ENCODE measurements at places on chromosomes 1 and 21.

DNA sequence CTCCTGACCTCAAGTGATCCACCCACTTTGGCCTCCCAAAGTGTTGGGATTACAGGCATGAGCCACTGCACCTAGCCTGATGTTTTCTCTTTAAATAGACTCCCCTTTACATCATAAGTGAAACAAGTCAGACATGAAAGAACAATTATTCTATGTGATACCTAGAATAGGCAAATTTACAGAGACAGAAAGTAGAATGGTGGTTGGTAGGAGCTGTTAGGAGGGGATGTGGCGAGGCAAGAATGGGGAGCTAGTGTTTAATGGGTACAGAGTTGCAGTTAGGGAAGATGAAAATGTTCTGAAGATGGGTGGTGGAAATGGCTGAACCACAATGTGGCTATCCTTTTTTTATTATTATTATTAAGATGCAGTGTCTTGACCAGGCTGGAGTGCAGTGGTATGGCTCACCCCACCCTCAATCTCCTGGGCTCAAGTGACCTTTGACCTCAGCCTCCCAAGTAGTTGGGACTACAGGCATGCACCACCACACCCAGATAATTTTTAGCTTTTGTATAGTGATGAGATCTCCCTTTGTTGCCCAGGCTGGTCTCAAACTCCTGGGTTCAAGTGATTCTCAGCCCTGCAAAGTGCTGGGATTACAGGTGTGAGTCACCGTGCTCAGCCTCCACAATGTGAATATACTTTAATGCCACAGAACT is 28.4 kb downstream of the ELF3 start:
- no peak for DNase-seq

GRCh38 chr1:101247404-101248287 is 10.8 kb downstream of the S1PR1 start:
- no peak for DNase-seq

DNA sequence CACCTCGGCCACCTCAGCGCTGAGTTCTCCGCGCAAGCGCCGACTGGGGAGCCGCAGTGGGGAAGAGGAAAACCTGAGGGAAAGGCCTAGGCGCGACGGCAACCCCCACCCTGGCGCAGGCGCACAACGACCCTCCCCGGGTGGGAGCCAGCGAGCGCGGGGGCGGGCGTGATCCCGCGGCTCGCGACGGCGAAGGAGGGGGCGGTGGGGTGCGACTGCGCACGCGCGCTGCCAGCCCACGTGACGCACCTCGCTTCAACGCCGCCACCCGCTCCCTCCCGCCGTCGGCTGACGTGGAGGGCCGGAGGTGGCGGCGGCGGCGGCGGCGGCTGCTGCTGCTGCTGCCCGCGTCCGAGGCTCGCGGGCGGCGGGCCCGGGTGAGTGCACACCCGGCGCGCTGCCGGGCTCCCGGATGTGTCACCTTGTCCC is at the start of the genes PIGP and TTC3:
Gene PIGP, minus strand, starts transcription at position 84 of the 429 bp plus-strand sequence. CDS start 556 bp downstream, outside the sequence.
Gene TTC3, plus strand, starts transcription at position 267 of the 429 bp plus-strand sequence. CDS start 14,004 bp downstream, outside the sequence.
- DNase-seq: peak; percentile 96

DNA sequence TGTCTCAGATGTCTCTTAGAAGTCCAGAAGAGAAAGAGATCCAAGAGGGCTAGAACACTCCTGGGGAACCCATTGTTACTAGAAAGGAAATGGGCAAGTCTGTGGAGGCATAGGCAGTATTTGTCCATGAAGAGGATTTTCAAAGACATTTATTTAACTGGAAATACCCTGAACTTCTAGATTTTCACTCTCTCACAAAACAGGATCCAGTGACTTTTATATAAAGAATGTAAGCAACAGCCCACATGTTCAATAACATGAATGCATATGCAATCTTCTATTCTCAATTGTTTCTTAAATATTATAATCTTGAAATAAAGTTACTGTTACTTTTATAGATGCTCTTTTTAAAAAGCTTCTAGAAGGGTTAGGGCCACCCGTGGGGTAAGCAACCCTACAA is 53.4 kb downstream of the TBX15 start:
- no peak for DNase-seq

- DNase-seq: no peak
These were observed 482.5 kb downstream of the RWDD3 start for GRCh38 chr1:95716550-95716949.

- peak; percentile 93 for DNase-seq
These were observed 30.6 kb upstream of the CTPS1 start for GRCh38 chr1:40948741-40949443.

- DNase-seq: no peak
These were observed 189.1 kb downstream of the CLIC6 start for GRCh38 chr21:34857874-34858273.

DNA sequence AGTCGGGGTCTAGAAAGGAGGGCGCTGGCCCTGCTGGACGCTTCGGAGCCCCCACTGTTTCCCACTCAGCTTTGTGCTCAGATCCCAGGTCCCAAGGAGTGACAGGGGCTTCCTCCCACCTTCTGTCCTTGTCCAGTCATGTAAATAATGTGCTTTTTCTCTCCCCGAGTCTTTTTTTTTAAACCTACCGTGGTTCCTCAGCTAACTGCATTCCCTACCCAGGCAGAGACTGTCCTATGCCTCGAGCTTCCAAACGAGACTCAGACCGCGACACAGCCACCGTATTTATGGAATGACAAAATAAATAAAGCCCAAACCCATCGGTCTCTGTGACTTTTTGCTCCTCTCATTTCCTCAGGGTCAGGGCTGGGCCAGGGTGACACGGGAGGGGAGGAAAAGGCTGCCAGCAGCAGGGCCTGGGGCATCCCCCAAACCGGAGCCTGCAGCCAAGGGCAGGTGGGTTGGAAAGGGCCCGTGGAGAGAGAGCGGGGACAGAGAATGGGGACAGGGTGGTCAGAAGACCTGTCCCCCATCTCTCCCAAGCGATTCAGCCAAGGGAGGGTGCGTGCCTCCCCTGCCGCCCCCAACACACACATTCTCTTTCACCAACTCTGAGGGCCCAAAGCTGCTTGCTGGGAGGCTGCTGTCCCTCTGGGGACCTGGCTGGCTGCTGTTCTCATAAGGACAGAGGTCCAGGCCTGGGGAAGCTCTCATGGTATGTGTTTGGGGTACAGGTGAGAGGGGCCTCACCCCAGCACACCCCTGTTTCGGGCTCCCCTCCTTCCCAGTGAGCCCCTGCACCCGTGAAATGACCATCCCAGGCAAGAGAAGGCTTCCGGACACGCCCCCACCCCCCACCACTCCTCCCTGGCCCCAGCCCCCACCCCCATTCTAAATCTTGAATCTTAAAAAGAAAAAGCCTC is 55.4 kb downstream of the KCNAB2 start:
- DNase-seq: no peak

GRCh38 chr1:26321315-26322041 is 3.7 kb downstream of the CD52 start:
- DNase-seq: peak; percentile 81

GRCh38 chr1:175951627-175952026 is 208.2 kb upstream of the TNR start:
- no peak for DNase-seq

GRCh38 chr21:25179116-25179515 is 428.2 kb downstream of the MRPL39 start:
- DNase-seq: no peak

DNA sequence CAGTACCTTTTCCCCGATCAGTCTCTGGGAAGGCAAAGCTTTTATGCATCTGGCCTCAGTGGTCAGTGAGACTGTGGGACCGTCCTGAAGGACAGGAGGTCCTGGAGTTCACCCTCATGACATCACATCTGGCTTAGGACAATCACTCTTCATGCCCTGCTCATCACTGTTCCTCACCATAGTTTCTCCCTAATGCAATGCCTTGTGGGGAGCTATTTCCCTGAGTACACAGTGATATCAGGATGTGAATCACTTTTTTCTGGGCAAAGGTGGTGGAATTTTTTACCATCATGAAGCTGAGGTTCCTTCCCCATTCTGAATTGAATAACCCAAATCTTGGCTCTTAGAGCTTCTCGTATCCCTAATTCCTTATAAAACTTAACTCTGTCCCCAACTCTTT is 34.8 kb upstream of the CFAP126 start:
- DNase-seq: no peak

- DNase-seq: peak; percentile 12
These were observed 19.5 kb downstream of the ZMYM4 start for GRCh38 chr1:35287807-35288640.

- DNase-seq: peak; percentile 100
These were observed 72.9 kb downstream of the SKI start for GRCh38 chr1:2300851-2301606.

- DNase-seq: no peak
These were observed 80.4 kb upstream of the COL6A1 start for GRCh38 chr21:45901061-45901690.

DNA sequence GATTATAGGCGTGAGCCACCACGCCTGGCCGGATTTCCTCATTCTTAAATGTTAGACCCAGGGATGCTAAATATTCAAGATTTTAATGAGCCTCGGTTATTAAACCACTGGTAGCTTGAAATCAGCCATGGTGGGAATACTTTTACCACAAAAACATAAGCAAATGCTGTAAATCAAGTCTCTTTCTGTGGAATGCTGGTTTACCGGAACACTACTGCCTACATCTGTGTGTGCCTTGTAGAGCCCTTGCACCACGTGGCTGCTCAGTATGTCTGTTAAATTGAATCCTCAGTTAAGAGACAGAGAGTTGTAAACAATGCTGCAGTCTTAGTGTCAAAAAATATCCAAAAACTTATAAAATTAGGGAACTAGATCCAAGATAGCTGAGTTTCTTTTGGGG is 26.8 kb upstream of the CNN3 start:
- no peak for DNase-seq

DNA sequence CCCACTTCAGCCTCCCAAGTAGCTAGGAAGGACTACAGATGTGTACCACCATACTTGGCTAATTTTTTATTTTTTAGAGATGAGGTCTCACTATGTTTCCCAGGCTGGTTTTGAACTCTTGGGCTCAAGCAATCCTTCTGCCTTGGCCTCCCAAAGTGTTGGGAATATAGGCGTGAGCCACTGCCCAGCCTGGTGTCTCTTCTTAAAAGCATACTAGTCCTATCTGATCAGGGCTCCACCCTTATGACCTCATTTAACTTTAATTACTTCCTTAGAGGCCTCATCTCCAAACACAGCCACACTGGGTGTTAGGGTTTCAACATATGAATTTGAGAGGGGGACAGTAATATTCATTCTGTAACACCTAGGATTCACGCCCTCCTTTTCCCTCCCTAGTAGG is 130.9 kb downstream of the GLIS1 start:
- DNase-seq: no peak

DNA sequence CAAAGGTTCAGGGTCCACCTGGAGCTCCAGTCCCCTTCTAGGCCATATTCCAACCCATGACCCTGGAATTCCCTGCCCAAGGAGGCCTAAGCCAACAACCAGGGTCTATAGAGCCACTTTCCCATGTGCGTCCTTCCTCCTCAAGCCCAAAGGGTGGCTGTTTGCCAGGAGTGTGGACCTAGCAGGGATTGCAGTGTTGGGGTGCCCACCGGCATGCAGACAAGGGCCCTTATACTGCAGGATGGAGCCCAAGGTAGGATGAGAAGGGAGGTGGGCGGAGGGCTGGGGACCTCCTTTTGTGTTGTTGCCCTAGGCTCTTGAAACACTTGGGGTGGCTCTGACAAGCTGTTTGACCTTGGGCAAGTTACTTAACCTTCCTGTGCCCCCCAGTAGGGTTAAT is 19.7 kb upstream of the ADGRB2 start:
- no peak for DNase-seq

Measured in hematopoietic multipotent progenitor cell (in vitro differentiated cells).